ENCODE measurements at places on chromosomes 2 and 18. TPM values are rescaled to one million over a fixed set of nuclear protein-coding genes. Genes with fewer than 3 reads are reported as not detected.

DNA sequence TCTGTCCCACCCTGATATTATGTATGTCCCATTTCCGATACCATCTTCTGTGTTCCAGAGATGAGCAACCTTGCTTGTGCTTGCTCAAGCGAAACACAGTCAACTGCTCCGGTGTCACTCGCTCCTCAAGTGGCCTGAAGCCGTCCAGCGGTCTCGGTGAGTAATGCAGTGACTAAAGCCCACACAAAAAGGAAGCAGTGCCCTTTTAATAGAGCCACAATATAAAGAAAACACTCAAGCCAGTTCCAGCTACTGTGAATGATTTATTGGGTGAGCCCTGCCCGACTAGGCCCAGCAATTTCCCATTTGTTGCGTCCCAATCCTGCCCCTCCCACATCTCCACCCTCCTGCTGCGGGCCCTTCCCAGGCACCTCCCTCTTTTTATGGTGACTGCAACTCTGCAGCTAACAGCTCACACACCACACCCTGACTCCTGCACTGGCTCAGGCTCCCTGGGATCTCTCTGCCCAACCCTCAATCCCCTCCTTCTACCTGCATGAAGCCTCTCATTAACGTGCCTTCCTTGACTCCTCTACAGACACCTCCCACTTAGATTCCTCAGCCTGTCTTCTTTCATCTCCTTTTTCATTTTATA is 44.2 kb upstream of the DSC1 start:
- DNase-seq = peak; percentile 39

DNA sequence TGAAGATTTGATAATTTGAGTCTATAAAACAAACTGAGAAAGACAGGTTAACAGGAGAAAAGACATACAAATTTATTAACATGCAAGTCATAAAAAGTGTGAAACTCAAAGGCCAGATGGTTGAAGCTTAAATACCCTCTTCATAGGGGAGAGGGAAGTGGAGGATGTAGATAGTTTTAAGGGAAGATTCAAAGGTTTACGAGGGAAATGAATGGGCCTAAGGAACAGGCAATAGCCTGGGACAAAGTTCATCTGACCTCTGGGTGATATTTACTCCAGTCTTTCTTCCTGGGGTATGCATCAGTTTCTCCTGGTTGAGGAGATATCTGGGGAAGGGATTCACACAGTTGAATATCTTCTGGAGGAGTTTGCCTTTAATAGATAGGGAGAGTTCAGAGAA is 215.0 kb upstream of the SP5 start:
- no peak for DNase-seq

DNA sequence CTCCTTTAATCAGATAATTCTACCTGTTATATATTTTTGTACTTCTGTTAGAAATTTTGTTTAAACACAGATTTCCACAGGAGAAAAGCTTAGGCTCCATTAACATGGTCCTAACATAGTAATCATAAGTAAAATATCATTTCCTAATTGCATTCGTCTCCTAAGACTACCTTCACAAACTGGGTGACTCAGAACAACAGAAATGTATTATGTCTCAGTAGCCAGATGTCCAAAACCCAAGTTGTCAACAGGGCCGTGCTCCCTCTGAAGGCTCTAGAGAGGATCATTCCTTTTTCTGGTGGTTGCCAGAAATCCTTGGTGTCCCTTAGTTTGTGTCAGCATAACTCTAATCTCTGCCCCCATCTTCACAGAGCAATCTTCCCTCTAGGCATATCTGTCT is 5.4 kb downstream of the FBXO15 start:
- no peak for DNase-seq

GRCh38 chr2:54613386-54613785 is 110.1 kb upstream of the EML6 start:
- no peak for DNase-seq

MYL12A gene
- total RNA-seq = 6,477 TPM

ZC3H6 gene
- total RNA-seq = 22.0 TPM
